ENCODE measurements at places on chromosomes 1 and 21.

- DNase-seq, result no peak
These were observed 45.6 kb downstream of the ENAH start for GRCh38 chr1:225607355-225607754.

- DNase-seq, result no peak
These were observed 1.1 kb downstream of the NCSTN start for GRCh38 chr1:160344241-160344640.

- no peak for DNase-seq
These were observed 58.9 kb downstream of the VWA5B1 start for GRCh38 chr1:20349561-20349960.

DNA sequence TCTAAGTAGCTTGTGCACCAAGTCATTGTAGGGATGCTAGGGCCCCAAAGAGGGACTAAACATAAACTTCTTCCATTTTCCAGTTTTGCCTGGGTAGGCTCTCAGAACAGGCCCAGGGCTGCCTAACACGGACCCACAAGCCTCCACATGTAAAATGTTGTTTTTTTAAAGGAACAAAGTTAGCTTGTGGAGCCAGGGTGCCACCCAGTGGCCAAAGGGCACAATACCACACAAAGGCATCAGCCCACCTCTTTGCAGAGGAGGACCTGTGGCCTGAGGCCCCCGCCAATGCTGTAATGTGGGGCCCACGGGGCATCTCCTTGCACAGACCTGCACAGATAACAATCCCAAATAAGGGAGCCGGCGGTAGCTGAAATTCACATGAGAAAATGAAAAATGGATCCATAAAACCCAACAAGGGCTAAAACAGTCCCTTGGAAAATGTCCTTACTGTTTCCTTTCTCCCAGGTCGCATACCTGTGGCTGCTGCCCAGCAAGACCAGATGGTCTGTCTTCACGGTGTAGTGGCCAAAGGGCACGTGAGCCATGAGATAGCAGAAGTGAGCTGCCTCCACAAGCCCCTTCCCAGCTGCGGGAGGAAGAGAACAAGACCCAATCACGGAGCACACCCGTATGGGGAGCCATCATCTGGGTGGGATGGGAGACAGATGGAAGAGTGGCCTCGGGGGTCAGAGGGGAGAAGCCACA, 23.8 kb downstream of the SEC16B start:
- DNase-seq, result peak; percentile 65

DNA sequence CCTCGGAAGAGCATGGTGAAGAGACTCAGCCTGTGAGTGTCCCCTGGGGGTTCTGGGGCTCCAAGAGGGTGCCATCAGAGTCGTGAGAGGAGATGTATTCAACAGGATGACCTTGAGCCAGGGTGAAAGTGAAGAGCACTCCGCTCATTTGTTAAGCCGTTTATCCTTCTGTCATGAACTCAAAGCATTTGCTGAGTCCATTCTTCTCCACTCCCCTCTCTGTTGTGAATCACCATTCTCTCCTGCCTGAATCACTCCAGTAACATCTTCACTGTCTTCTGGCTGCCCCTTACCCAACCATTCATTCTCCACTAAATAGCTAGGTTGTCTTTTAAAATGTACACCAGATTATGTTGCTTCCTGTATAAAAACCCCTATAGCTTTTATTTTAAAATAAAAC, 102.2 kb downstream of the RGL1 start:
- DNase-seq, result no peak

DNA sequence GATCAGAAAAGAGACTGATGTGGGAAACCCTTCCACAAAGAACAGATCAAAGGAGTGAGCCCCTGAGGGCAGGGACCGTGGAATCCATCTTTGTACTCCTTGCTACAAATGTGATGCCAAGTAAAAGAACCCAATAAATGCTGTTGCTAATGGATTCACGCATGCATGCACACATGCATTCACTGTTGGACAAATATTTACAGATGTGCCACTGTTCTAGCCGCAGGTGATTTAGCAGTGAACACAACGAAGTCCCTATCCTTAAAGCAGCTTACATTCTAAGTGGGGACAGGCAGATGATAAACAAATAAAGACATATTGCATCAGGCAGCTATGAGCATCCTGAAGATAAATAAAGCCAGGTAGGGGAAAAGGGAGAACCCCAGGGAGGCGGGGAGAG, 67.8 kb downstream of the ITPKB start:
- no peak for DNase-seq

- DNase-seq, result no peak
These were observed 525.7 kb downstream of the NPHP4 start for GRCh38 chr1:5466487-5466886.

DNA sequence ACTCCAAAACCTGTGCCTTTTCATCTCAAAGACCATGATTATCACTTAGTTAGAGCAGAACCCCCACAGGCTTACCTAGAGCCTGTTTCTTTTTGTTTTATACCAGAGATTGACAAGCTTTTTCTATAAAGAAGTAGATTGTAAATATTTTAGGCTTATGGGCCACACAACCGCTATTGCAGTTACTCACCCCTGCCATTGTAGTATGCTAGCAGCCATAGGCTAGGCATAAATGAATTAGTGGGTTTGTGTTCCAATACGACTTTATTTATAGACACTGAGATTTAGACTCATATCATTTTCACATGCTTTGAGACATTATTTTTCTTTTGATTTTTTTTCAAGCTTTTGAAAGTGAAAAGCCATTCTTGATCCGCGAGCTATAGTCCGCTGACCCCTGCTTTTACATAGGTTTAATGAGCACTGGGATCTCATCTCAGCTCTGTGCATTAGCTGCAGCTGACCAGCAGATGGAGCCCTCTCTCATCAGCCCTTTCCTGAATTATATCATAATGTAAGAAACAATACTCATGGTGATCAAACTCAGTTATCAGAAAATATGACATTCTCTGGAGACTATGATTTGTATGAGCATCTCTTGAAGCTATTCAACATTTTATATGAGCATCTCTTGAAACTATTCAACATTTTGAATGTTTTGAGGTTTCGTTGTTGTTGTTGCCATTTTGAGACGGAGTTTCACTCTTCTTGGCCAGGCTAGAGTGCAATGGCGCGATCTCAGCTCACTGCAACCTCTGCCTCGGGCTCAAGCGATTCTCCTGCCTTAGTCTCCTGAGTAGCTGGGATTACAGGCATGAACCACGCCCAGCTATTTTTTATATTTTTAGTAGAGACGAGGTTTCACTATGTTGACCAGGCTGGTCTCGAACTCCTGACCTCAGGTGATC, 111.9 kb upstream of the L1TD1 start:
- DNase-seq, result no peak

DNA sequence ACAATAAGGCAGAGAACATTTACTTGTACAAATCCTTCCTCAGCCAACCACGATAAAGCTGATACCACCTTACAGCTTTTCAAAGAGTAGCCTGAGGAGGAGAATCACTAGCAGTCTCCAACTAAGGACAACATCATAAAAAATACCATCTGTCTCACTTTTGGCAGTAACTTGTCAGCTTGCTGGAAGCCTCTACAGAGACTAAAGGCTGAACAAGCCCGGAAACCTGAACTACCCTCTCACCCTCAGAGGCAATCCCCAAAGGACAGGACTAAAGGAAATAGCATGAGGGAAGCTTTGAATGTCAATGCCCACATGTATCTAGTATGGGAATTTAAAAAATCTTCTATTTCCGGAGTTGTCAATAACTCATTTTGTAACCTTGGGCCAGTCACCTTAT, 10.6 kb downstream of the SRSF4 start:
- no peak for DNase-seq

GRCh38 chr1:210883821-210884220, 250.1 kb downstream of the KCNH1 start:
- DNase-seq, result no peak

GRCh38 chr21:44862869-44863685, 10.4 kb downstream of the PTTG1IP start:
- no peak for DNase-seq

- no peak for DNase-seq
These were observed 12.4 kb upstream of the TIAM1 start for GRCh38 chr21:31356440-31356839.

- no peak for DNase-seq
These were observed 135.3 kb upstream of the LYPLAL1 start for GRCh38 chr1:219038398-219038797.

- no peak for DNase-seq
These were observed 52.4 kb upstream of the H6PD start for GRCh38 chr1:9181990-9182783.

- DNase-seq, result no peak
These were observed 19.4 kb downstream of the RSPH1 start for GRCh38 chr21:42476388-42477331.

DNA sequence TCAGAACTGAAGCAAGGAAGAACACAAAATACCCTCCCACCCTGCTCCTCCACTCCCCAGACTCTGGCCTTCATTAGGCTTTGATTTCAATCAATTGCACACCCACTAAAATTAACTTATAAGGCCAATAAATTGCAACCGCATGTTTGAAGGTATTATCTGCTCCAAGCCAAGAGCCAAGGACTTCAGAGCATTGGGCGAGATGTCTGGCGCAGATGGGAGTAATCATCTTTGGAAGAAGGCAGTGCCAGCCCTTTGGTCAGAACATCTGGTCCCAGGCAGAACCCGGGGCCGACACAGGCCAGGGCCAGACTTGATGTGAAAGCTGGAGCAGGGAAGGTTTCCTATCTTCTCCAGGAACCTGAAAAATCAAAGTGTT, 60.0 kb downstream of the SLC66A1 start:
- no peak for DNase-seq

DNA sequence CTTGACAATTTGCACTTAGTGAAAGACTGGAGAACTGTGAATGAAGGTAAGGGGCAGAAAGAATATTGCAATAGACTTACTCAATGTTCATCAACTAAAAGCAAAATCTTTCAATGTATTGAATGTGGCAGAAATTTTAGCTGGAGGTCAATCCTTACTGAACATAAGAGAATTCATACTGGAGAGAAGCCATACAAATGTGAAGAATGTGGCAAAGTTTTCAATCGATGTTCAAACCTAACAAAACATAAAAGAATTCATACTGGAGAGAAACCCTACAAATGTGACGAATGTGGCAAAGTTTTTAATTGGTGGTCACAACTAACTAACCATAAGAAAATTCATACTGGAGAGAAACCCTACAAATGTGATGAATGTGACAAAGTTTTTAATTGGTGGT, 80.7 kb downstream of the JMJD4 start:
- DNase-seq, result no peak

- DNase-seq, result no peak
These were observed 83.6 kb downstream of the ST6GALNAC3 start for GRCh38 chr1:76158126-76158525.
